Fibroblast of gingiva (primary cell): ENCODE measurements at places on chromosomes 5 and 9.

DNA sequence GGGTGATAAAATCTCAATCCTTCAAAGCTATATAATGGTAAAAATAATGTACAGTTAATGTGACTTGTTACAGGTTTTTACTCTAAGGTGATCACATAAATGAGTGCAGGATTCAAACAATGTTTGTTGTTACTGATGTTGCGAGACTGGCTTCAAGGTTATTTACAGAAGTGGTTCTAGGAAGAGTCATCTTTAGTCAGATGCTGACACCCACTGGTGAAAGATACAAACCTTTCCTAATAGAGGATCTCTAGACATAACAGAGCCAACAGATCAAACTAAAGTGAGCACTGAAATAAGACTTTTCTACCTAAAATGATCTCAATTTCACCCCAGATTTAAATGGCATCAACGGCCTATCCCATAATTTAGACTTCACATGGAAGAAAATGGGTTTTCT is 20.2 kb downstream of the ARSB start:
- DNase-seq, result peak; percentile 64

DNA sequence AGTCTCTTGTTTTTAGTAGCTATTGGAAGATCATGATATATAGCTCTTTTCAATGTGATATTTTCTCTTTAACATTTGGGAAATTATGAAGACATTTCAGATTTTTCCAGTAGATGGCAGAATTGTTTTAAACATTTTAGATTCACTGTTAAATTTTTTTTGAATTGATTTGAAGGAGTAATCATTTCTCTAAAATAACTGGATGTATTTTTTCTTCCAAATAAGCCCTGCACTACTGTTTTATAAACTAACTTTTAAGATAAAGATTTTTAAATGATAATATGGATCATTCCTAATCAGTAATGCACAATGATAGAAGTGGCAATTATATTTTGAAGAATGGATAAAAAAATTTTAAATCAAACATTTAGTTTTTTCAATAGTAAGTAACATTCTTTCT is 14.2 kb downstream of the NDUFAF2 start:
- DNase-seq, result no peak

DNA sequence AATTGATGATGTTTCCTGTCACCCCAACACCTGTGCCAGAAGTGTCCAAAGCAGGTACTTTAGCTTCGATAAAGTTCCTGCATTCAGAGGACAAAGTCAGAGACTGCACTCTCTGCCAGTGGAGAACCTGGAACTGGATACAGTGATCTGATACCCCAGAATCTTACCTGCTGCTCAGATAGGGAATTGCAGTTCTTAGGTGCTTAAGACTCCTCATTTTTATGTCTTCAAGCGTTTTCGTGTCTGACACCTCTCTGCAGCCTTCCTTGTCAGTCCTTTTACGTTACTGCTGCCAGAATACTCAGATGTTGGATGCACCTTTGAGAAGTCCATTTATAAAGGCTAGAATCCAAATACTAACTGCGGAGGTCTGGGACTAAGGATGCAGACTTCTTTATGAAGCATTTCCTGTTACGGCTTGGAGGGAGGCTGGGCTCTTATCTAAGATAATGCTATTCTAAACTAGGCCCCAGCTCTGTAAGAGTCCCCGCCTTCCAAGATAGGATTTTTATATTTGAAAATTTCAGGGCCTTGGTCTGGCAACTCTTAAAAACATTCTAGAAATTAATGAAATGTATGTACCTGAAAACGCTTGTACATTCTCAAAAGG is 1.9 kb downstream of the ISOC1 start:
- no peak for DNase-seq

- DNase-seq, result no peak
Observed at GRCh38 chr5:128597156-128597555, 59.1 kb upstream of the FBN2 start.

GRCh38 chr9:86248746-86249145 is 10.7 kb downstream of the C9orf153 start:
- DNase-seq, result no peak

GRCh38 chr5:143501310-143502044 is 98.0 kb upstream of the NR3C1 start:
- DNase-seq, result peak; percentile 65
